Thyroid gland (tissue), 4 donors: ENCODE measurements at places on chromosomes 13 and 19. TPM values are rescaled to one million over a fixed set of nuclear protein-coding genes. Genes with fewer than 3 reads are reported as not detected.

DNA sequence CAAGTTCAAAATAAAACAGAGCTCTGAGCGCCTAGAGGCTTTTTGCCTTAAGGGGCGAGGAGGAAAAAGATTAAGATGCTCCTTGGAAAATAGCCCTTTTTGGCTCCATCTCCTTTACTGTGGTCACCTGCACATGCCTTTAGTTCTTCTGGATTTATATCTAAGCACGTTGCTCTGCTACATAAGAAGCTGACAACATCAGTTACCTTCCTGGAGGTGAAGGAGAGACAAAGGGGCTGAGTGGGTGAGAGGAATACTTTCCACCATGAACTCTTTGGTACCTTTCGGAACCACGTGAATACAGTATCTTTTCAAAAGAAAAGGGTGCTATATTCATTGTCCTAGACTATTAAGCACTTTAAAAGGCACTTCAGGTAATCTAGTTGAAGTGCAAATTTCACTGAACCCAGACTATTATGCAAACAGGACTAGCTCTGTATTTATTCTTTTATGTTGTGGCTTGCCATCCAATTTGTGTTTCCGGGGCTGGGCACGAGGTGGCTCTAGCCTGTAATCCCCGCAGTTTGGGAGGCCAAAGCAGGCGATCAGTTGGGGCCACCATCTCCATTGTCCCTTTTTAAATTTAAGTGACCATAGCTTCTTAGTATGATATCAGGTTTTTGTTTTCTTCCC lies 201.5 kb downstream of the TM9SF2 start:
- H3K27ac ChIP-seq, result no peak overlapping the region
- DNase-seq, result no peak
- H3K4me1 ChIP-seq, result no peaks in the 10 kb centered on the region
- no peaks in the 10 kb centered on the region for H3K36me3 ChIP-seq
- H3K4me3 ChIP-seq, result no peak overlapping the region

DNA sequence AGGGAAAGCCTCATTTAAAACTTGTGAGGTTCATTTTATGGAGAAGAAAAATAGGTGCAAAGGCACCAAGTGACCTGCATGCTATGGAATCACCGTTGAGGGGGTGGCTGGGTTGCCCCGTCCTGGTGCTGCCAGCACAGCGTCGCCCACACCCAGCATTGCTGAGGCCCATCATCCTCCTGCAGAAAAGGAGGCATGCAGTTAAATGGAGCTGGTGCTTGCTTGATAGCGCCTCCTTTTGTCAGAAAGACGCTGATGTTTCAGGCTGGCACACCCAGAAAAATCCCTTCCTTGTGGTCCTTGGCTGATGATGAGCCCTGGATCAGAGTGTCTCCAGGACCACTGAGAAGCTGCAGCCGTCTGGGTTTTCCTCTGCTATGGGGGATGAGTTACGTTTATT lies 36.9 kb downstream of the DHRS12 start:
- no peaks in the 10 kb centered on the region for H3K27me3 ChIP-seq
- peaks cover 70% of the 10 kb centered on the region for H3K4me1 ChIP-seq
- H3K27ac ChIP-seq, result no peak overlapping the region
- no peak overlapping the region for H3K4me3 ChIP-seq

GRCh38 chr13:111129465-111130115 lies 14.5 kb downstream of the ARHGEF7 start:
- H3K4me1 ChIP-seq, result no peaks in the 10 kb centered on the region
- H3K27ac ChIP-seq, result no peak overlapping the region
- DNase-seq, result no peak
- H3K4me3 ChIP-seq, result no peak overlapping the region

DNA sequence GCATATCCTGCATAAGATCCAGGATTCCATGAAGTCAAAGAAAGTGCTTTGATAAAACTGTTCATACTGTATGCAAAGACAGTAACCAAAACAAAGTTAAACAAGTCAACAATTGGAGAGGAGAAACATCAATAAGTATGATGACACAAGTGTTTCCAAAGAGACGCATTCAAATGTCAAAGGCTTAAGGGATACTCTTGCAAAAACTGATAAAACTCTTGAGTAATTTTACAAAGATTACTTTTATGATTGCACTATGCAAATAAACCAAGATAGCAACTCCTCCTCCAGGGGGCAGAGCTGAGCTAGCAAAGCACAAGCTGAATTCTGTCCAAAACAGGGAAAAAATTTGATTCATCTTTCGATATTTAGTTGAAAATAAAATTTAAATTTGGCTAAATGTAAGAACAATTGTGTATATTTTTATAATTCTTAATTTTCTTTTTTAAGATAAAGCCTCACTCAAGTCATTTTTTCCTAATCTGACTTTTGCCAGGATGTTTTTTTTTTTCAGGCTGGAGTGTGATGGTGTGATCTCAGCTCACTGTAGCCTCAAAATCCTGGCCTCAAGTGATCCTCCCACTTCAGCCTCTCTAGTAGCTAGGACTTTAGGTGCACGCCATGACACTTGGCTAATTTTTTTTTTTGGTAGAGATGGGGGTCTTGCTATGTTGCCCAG lies 84.0 kb downstream of the MZT1 start:
- H3K4me3 ChIP-seq, result no peak overlapping the region
- peak; percentile 34 for DNase-seq
- no peaks in the 10 kb centered on the region for H3K27me3 ChIP-seq
- H3K36me3 ChIP-seq, result no peaks in the 10 kb centered on the region

DNA sequence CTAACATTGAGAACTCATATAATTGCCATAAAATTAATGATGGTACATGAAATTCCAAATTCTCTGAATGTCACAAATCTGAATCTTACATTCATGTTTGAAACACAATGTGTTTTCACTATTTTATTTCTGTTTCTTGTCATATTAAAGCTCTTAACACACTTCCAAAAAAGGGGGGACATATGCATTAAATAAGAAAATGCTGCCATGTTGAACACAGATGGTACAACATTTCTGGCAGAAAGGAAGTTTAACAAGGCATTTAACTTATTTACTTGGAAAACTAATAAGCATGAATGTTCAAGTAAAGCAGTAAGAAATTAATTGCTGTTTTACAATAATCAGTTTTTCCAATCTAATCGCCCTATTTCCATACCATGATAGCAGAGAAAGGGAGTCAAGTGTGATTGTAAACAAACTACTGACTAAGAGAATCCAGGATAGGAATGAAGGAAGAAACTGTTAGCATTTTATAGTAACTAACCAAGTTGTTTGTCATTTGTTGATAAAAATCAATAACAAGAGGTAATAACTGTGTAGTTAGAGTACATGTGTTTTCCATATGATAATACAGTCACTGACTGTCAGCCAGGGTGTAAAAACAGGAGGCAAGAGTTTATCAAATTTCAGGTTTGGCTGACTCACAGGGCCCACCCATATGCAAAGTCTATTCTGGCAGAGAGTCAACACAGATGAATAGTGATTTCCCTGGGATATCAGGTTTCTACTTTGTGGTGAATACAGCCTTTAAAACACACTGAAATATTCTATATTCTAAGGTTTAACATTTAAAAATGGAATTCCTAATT lies 5.7 kb upstream of the FOXO1 start:
- no peak overlapping the region for H3K27ac ChIP-seq
- no peaks in the 10 kb centered on the region for H3K27me3 ChIP-seq
- peaks cover 15% of the 10 kb centered on the region for H3K4me1 ChIP-seq
- H3K4me3 ChIP-seq, result no peak overlapping the region
- DNase-seq, result no peak

DNA sequence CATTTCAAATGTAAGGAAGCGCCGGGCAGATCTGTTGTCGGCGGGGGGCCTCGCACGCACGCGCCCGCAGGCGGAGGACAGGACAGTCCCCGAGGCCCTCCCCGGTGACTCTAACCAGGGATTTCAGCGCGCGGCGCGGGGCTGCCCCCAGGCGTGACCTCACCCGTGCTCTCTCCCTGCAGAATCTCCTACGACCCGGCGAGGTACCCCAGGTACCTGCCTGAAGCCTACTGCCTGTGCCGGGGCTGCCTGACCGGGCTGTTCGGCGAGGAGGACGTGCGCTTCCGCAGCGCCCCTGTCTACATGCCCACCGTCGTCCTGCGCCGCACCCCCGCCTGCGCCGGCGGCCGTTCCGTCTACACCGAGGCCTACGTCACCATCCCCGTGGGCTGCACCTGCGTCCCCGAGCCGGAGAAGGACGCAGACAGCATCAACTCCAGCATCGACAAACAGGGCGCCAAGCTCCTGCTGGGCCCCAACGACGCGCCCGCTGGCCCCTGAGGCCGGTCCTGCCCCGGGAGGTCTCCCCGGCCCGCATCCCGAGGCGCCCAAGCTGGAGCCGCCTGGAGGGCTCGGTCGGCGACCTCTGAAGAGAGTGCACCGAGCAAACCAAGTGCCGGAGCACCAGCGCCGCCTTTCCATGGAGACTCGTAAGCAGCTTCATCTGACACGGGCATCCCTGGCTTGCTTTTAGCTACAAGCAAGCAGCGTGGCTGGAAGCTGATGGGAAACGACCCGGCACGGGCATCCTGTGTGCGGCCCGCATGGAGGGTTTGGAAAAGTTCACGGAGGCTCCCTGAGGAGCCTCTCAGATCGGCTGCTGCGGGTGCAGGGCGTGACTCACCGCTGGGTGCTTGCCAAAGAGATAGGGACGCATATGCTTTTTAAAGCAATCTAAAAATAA lies 18.2 kb downstream of the IL17D start:
- no peak overlapping the region for H3K27ac ChIP-seq
- no peaks in the 10 kb centered on the region for H3K36me3 ChIP-seq
- peaks cover 11% of the 10 kb centered on the region for H3K4me1 ChIP-seq

DNA sequence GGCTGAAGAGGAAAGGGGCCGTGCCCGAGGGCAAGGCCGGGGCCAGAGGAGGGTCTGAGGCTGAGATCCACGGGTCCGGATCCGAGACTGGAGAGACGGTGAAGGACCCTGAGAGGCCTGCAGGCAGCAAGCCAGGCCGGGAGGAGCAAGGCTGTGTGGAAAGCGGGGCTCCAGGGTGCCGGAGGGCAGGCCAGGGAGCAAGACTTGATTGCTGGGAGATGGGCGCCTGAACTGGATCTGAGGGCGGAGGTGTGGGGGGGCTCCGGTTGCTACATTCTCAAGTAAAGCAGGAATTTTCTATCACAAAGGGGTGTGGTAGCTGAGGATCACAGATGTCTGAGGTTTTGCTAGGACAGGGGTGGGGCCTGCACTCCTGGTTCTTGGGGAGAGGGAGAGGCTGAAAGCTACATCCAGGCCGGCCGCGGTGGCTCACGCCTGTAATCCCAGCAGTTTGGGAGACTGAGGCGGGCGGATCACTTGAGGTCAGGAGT lies 3.8 kb downstream of the MAMSTR start:
- no peak for DNase-seq
- H3K4me3 ChIP-seq, result no peak overlapping the region
- H3K27me3 ChIP-seq, result no peaks in the 10 kb centered on the region
- H3K4me1 ChIP-seq, result peaks cover 25% of the 10 kb centered on the region

Gene PGLYRP2
- not detected for total RNA-seq

Gene KLK14
- not detected for total RNA-seq

Gene SLITRK1
- total RNA-seq, result not detected
